ENCODE measurements at places on chromosomes 2 and 18.

GRCh38 chr2:229179628-229180027 lies 91.5 kb downstream of the PID1 start:
- DNase-seq, result no peak

DNA sequence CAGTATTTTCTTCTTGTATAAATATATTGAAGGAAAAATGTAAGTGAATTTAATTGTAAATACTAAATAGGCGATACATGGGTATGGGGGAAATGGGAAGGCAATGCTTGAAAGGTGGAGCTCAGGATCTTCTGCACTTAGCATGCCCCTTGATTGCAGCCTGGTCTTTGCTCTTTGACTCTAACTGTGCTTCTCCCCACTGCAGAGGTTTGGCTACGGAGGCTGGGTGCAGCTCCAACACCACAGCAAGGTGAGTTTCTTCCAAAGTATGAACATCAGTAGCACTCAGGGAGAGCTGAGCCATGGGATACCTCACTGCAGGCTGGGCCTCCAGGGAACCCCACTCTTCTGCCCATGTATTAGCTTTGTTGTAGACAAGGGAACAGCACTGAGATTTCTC lies 6.6 kb downstream of the ACMSD start:
- DNase-seq, result no peak

DNA sequence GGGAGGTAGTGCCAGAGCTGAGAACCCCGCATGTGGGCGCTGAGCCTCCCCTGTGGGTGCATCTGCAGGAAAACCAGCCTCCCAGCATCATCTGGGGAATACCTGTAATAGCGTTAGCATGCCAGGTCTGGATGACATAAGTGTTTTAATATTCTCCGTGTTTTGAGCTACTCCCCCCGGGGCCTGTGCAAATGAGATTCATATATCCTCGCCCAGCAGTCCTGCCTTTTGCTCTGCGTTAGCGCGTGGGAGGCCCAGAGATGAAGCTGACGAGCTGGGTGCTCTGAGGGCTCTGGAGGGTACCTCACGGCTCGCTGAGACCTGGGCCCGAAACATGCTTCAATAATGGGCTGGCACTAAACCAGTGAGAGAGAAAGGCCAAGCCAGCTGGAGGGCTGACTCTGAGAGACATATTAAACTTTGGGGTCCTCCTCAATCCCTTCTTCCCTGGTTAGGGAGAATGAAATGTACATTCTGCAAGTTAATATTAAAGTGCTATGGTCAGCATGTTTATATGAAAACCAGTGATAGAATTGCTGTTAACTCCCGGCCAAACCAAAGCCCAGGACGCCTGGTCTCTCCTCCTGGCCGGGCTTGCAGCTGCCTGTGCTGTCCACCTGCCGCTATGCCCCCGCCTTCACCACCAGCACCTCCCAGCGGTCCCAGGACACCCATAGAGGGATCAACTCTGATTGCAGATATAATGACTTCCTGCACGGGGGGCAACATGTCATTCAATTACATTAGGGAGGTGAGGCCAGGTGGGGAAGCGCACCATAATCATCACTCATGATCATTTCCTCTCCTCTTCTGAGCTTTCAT lies 77.0 kb downstream of the EDAR start:
- no peak for DNase-seq

- DNase-seq, result no peak
Observed at GRCh38 chr18:54086863-54087262, 137.6 kb downstream of the MBD2 start.

DNA sequence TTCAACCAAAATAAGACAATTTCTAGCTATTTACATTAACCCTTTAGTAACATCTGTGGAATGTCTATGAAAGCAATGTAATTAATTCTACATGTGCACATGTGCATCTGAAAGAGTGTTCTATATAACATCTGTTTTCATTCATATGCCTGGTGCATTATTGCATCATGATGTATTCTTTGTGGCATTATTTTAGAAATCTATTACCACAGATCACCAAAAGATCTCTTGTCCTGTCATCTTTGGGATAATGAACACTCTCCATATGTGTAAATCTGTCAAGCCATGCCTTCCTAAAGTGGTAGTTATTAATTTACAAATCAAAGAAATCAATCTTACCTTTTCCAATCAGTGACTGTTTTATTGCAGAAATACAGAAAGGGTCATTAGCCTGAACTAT lies 86.9 kb downstream of the TRIB2 start:
- DNase-seq, result no peak

- DNase-seq, result no peak
Observed at GRCh38 chr2:71742953-71743601, 289.7 kb downstream of the DYSF start.

GRCh38 chr18:79900610-79901570 lies 50.6 kb downstream of the SLC66A2 start:
- DNase-seq, result no peak

DNA sequence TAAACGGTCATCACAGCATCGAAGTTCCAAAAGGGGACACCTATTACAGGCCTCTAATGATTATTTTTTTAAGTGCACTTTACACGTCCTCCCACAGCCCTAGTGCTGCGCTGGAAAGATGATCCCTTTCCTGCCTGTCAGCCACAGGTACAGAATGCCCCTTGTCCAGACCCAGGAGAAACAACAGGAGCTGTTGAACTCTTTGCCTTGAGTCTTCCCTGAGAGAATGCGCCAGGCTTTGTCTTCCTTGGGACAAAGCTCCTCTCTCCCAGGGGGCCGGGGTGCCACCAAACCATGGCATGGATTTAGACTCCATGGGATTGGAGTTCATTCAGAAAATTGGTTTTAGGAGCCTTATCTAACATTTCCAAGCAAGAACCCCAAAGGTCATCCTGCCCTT lies 319.0 kb upstream of the SOX11 start:
- DNase-seq, result no peak

- no peak for DNase-seq
Observed at GRCh38 chr18:7273301-7273921, 42.5 kb downstream of the LRRC30 start.

All from cortex of kidney (tissue), 1 donor.